Karpas-422 (cell line): ENCODE measurements at places on chromosomes 3 and 15. TPM values are rescaled to one million over a fixed set of nuclear protein-coding genes. Genes with fewer than 3 reads are reported as not detected.

DNA sequence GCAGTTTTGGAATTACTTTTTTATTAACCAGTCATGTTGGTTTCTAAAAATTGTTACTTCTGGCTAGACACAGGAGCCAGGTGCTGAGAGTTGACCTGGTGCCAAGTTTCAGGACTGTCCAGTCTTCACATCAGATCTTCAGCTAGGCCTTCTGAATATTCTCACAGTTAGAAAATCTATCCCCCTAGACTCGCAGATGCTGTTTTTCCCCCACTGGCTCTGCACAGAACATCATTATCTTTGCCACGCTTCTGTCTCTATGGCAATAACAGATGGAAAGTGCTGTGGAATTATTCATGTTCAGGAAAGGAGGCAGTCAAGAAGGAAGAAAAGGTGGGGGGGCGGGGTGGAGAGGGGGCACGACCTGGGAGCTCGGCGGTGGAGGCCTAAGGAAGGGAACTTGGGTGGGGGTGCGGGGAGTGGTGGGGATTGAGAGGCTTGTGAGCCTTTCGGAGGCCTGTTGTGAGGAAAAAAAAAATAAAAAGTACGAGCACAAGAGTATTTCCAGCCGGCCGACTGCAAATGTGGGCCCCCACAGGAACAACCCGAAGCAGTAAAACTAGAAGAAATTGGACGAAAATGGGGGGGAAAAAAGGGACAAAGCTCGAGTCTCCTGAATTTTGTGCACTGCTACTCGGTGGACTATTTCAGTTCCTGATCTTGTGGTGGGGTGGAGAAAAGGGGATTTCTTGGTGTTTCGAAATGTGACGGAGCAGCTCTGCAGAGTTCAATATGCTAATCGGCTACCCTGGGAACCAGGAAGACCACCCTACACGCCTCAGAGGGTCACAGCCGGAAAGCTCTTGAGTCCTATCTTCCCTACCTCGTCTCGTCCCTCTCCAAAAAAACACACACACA lies 1.5 kb upstream of the SKIL start:
- DNase-seq = no peak

DNA sequence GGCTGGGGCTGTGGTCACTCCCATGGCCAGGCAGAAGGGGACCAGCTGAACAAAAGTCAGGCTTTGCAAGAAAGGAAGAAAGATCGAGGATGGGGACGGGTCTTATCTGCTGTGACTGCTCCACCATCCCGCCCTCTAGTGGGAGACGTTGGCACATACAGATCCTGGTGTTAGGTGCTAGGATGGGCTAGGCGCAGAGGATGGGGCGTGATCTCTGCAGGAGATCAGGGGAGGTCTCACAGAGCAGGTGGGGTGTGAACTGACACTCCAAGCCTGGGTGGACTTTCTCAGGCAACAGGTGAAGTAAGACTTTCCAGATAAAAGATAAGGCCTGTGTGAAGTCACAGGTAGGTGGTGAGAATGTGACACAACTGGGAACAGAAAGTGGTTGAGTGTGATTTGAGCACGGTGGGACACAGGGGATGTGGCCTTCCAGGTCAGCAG lies 141.9 kb upstream of the SMAD3 start:
- DNase-seq = peak; percentile 85

GRCh38 chr15:44595246-44595645 lies 58.3 kb downstream of the EIF3J start:
- DNase-seq = no peak

DNA sequence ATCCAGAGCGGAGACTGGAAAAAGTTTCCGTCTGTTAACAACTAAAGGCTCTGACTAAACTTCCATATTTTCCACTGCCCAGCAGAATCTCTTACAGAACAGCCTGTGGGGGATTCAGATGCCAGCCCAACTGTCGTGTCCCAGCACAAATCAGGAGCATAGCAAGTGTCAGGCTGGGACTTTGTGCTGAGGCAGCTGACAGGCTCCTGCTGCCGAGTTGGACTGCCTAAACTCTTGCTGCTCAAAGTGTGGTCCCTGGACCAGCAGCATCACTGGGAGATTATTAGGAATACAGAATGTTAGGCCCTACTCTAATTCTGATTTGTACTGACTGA lies 31.2 kb upstream of the CMTM7 start:
- peak; percentile 38 for DNase-seq

DNA sequence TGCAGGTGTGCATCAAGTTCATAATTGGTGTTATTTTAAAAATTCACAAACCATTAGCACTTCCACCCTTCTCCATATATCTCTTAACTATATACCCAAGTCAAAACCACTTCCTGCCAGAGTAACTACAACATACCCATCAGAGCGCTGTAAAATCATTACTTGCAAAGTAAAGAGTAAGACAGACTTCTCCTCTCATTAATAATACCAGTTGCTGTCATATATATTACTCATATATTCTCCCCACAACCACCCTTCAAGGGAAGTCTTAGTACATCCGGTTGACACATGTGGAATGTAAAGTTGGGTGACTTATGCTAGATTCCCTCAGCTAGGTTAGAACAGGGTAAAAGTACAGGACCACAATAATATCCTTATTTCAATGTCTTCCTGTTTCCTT lies 5.6 kb downstream of the TERC start:
- DNase-seq = no peak

HESX1 gene
- total RNA-seq = 1.0 and 3.4 TPM in 2 replicates

- no peak for DNase-seq
These were observed 837.2 kb downstream of the NTRK3 start for GRCh38 chr15:87419344-87419743.

DNA sequence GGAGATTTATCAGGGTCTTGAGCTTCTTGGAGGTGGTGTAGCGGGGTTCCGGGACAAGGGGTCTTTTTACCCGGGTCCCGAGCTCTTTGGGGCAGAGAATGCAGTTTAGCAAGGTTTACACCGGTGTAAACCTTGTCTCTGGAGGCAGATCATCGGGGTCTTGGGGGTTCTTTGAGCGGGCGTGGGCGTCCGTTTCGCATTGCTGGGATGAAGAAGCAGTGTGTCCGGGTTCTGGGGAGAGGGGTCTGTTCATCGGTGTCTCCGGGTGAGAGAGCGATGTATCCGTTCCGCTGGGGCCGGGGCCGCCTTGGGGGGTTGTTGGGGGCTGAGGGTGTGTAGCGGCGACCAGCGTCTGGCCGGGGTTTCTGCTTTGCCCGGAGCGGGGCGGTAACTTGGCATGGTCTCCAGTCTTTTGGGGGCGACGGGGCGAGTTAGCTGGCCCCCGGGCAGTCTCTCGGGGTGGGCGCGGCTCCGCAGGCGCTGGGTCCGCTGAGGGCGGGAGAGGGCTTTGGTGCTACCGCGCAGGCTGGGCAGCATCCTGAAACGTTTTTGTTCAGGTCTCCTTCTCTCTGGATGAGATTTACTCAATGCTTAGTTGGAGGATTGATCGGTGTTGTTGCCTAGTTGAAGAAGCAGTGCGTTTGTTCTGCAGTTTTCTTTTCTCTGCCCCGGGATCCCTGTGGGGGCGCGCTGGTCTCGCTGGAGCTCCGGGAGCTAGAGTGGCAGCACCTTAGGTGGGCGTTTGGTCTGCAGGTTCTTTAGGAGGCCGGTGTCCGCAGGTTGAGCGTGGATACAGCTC lies 843 bp downstream of the GLCE start:
- DNase-seq = no peak

DNA sequence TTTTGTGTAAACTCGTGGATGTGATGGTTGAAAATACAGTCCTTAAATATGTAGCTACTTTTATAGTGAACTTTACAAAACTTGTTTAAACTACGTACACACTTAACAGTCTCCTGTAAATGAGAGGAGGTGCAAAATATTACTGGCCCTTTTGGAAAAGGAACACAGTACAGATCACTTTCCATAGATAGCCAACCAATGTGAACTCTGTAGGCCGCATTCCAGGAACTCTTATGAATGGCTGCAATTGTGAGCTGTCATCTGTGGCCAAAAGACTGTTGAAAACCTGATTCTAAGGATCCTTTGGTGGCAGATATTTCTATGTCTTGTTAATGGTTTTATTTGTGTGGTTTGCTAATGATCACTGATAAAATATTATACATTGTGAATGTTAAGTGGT lies 6.2 kb downstream of the TSC22D2 start:
- DNase-seq = peak; percentile 51

DNA sequence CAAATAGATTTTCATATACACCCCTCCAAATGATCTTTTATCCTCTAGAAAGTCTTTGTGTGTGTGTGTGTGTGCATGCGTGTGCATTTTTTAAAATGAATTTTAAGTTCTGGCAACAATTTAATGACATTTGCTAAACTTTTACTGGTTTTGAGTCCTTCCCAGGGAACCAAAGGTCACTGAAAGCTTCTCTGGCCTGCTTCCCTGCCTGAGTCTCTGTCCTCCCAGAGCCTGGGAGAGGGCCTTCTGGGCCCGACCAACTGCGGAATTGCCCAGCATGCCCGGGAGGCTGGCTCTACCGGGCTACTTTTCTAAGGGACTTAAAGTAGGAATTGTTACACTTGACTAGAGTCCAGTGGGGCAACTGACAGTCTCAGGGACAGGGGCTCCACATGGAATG lies 7.4 kb upstream of the RBPMS2 start:
- no peak for DNase-seq

GRCh38 chr3:136728473-136728872 lies 23.7 kb downstream of the STAG1 start:
- no peak for DNase-seq

ITIH1 gene
- total RNA-seq = not detected in 2 replicates

GRCh38 chr15:60399931-60400330 lies 2.1 kb upstream of the ANXA2 start:
- no peak for DNase-seq

GRCh38 chr3:108106031-108106430 lies 15.2 kb upstream of the CD47 start:
- no peak for DNase-seq

STAC gene
- not detected in 2 replicates for total RNA-seq

DNA sequence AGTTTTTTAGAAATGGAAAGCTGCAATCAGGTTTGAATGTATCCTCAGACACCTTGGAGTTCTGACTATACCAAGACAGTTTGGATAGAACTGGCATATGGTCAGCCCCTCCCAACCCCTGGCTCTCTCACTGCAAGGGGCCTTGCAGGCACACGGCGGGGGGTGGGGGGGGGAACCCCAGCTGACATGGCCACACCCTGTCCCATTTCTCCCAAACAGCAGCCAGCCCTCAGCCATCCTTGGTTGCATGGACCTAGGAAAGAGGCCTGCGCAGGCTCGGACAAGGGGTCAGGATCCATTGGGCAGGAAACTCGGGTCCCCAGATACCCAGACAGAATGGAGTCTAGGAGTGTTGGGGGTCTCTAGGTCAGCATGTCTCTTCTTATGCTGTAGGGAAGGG lies 14.5 kb downstream of the CAND2 start:
- no peak for DNase-seq

- DNase-seq = no peak
These were observed 280.3 kb upstream of the PROK2 start for GRCh38 chr3:72065236-72065635.

DNA sequence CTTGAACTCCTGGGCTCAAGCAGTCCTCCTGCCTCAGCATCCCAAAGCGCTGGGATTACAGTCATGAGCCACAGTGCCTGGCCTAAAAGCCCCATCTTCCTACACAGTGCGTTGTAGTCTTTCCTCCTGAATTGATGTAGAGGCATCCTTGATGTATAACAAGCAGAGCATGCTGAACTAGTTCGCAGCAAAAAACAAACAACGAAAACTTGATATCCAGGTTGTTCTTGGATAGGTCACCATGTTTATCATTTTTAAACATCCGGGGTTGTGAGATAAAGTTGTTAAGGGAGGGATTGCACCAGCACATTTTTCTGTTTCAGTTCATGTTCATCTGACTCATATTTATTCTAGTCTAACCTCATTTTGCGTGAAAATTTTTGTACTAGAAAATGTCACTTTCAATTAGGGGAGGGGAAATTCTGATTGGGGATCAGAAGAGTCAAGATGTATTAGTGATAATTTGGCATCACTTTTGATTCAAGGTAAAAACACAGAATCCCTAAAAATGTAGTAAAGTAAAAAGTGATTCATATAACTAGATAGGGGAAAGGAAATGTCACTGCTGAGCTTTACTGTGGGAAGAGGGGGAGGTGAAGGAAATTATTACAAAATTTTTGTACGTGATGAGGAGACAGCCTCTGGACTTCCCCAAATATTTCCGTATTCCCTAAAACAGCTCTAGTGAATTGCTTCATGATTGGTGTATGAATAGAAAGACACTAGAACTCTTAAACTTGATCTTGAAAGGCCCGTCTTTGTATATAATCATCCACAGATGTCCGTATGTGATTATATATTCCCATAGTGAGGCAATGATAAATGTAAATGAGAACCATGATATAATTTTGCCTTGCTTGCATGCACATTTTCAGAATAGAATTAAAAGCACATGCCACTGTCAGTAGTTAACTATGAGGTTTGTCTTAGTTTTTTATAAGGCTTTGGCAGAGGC lies 22.9 kb downstream of the RAB8B start:
- no peak for DNase-seq

GRCh38 chr3:31648286-31648968 lies 115.7 kb downstream of the STT3B start:
- DNase-seq = no peak

GRCh38 chr3:124761250-124761796 lies 31.1 kb downstream of the UMPS start:
- peak; percentile 88 for DNase-seq

- DNase-seq = no peak
These were observed 73.1 kb upstream of the BHLHE40 start for GRCh38 chr3:4906107-4906621.

BMF gene
- 3.0 and 5.4 TPM in 2 replicates for total RNA-seq

DNA sequence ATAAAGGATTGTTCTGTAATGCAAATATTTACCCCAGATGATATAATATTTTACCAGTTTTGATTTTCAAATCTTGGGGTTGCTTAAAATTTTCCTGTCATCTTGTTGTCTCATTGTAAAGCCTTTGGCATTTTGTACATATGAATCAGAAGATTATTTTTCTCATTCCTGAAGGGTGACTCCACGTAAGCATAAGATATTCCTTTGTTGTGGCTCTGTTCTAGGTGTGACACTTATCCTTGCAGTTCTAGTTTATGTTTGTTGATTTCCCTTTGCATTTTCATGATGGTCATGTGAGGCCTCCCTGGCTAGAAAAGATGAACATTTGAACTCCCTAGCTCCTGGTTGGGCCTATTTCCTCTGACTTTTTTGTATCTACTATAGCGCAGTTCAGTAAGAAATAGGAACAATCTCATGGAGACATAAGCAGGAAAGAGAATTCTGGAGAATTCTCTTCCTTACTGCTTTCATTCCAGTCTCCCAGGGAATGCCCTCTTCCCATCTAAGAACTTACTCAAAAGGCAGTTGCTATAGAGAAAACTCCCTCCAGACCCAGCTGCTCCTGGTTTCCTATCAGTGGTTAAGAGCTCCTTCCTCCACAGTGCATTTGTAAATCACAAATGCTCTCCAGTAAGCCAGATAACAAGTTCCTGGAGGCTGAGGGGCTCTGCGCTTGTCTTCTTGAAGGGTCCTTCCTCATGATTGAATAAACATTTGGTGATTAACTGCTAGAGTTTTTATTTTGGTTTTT lies 124.7 kb downstream of the WNT5A start:
- DNase-seq = no peak

- DNase-seq = no peak
These were observed 54.2 kb downstream of the PHLDB2 start for GRCh38 chr3:111913163-111913763.

GRCh38 chr15:95626501-95627361 lies 703.8 kb upstream of the NR2F2 start:
- DNase-seq = no peak

EFCC1 gene
- not detected in 2 replicates for total RNA-seq

TMC3 gene
- not detected in 2 replicates for total RNA-seq

NMD3 gene
- total RNA-seq = 37.4 and 71.9 TPM in 2 replicates
